Bladder microvascular endothelial cell (primary cell): ENCODE measurements at places on chromosomes 11 and 22. TPM values are rescaled to one million over a fixed set of nuclear protein-coding genes. Genes with fewer than 3 reads are reported as not detected.

Gene CTSW
- under 0.01 TPM in 1 of 2 replicates, not detected in the other for total RNA-seq

Gene SSTR3
- not detected in 2 replicates for total RNA-seq

Gene INS
- total RNA-seq = not detected in 2 replicates

Gene UEVLD
- total RNA-seq = 15.4 and 22.8 TPM in 2 replicates

Gene STK33
- 0.49 and 0.88 TPM in 2 replicates for total RNA-seq

Gene OR4D5
- total RNA-seq = not detected in 2 replicates

Gene GRIK4
- 0.13 TPM in 1 of 2 replicates, not detected in the other for total RNA-seq

Gene WBP2NL
- total RNA-seq = 0.16 and 0.31 TPM in 2 replicates

Gene NXPE2
- total RNA-seq = not detected in 2 replicates

Gene TRIM49
- not detected in 2 replicates for total RNA-seq

Gene TEX12
- total RNA-seq = not detected in 2 replicates

Gene GAL
- total RNA-seq = 0.19 TPM in 1 of 2 replicates, not detected in the other

Gene TALDO1
- total RNA-seq = 112 and 136 TPM in 2 replicates

Gene SUSD2
- 0.31 and 0.81 TPM in 2 replicates for total RNA-seq

Gene FXYD6
- under 0.01 and 0.38 TPM in 2 replicates for total RNA-seq

Gene PEX16
- total RNA-seq = 22.4 and 30.9 TPM in 2 replicates

Gene NARS2
- 10.8 and 16.9 TPM in 2 replicates for total RNA-seq

Gene SYCE3
- not detected in 2 replicates for total RNA-seq

Gene EMID1
- under 0.01 and 3.5 TPM in 2 replicates for total RNA-seq

Gene DGAT2
- total RNA-seq = 0.65 and 2.9 TPM in 2 replicates

Gene PANX2
- 0.16 and 1.0 TPM in 2 replicates for total RNA-seq
